ENCODE measurements at places on chromosomes 5 and 9.

DNA sequence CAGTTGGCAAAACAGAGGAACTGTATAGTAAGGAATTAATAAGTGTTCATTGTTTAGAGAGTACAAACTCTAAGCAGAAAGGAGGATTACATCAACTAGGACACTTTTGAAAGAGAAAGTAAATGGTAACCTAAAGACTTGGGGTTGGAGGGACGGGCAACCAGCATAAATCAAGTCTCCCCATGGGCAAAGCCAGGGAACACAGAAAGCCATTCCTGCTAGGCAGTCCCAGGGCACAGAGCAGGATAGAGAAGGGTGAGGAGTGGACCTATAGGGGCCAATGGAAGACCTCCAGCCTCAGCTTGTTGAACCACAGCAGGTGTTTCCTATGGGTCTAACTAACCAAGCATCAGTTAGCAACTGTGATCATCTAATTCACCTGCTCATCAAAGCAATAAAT lies 9.2 kb upstream of the ERAP1 start:
- no peak for DNase-seq

GRCh38 chr5:160473681-160474080 lies 52.0 kb downstream of the PTTG1 start:
- no peak for DNase-seq

DNA sequence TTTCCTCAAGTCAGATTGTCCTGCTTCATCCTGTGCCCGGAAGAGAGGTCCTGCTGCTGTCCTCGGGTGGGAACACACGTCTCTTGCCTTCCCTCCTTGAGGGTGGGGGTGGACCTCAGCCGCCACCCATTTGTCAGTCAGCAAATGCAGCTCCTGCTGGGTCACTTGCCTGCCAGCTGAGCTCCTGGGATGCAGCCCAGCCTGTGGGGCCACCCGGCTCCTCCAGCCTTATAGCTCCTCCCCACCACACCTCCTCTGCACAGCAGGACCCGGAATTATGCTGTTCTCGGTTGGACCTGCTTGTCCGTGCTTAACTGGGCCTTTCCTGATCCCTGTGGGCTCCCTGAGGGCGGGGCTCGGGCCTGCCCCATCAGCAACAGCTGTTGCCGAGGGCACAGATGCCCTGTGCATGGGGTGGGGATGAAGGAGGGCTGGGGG lies 52.7 kb downstream of the RXRA start:
- no peak for DNase-seq

GRCh38 chr5:133531594-133531993 lies 80.7 kb downstream of the FSTL4 start:
- DNase-seq = no peak

DNA sequence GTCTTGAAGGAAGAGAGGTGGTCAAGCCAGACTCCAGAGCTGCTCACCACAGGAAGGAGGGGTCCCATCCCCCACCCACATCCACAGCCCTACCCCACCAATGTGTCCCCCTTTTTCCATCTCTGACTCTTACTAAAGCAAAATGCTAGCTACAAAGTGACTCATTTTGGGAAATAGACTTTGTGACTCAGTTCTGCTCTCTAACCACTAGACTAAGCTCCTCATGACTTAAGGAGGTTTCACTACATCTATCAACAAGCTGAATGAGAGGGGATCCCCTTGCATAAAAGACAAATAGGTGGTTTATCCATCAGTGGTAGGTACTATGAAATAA lies 35.1 kb upstream of the ADRB2 start:
- DNase-seq = no peak

- DNase-seq = no peak
These were observed 180.4 kb upstream of the ANKRD55 start for GRCh38 chr5:56413546-56413945.

- DNase-seq = no peak
These were observed 3.7 kb downstream of the ECSCR start for GRCh38 chr5:139458580-139459407.

All from NCI-H774 (cell line).